ENCODE measurements at places on chromosomes 5 and 9.

DNA sequence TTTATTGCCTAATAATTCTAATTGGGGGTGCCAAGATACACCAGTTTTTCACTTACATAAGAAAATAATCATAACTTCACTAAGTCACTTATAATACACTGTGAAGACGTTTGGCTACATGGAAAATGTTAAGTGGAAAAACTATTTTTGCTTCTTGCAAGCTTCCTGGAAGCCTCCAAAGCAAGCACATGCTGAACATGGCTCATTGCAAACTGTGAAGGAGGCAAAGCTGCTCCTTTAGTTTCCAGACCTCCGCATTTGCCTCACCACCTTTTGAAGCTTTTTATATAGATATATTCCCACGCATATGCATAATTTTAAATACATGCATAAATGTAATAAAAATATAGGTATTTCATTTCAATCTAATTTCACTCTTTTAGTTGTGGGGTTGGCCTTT is 285.6 kb upstream of the PRDM9 start:
- no peak for DNase-seq

GRCh38 chr9:21690561-21690960 is 111.9 kb upstream of the MTAP start:
- DNase-seq: no peak

- no peak for DNase-seq
Measured at GRCh38 chr5:125236981-125237380, 490.5 kb upstream of the ZNF608 start.

DNA sequence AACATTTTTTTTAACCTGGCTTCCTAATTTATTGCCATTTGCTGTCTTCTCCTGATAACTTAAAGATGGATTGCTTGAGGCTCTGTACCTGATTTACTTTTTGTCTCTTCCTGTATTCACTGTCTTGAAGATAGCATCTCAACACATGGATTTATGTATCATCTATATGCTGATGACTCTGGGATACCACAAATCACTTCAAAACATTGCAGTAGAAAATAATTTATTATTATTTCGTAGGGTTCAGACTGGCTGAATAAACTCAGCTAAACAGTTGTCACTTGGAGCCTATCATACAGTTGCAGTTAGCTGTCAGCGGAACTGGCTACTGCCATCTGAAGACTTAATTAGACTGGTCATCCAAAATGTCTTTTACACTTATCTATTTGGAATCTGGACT is 1025.2 kb upstream of the CDH18 start:
- DNase-seq: no peak

- DNase-seq: no peak
Measured at GRCh38 chr9:124370896-124371582, 44.2 kb downstream of the PSMB7 start.

GRCh38 chr9:127629468-127630081 is 17.5 kb downstream of the STXBP1 start:
- no peak for DNase-seq

DNA sequence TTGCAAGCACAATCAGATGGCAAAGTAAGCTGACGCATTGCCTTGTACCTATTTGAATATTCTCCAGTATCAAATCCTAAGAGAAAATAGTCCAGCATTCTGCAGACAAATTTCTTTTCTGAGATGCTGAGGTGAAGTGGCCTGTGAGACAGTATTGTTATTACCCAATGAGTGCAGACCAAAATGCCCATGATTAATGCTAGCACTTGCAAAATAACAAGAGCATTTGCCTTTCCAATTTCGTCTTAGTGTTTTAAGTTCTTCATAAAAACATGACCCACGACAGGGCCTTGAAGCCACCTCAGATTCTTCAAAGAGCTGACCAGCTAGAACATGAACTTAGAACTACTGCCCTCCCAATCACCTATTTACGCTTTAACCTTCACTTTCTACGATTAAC is 2.6 kb upstream of the IQGAP2 start:
- DNase-seq: no peak

All from activated CD4-positive, alpha-beta T cell treated with anti-CD3 and anti-CD28 coated beads for 24 hours (primary cell).